CD8-positive, alpha-beta T cell (primary cell): ENCODE measurements at places on chromosomes 2 and 18.

DNA sequence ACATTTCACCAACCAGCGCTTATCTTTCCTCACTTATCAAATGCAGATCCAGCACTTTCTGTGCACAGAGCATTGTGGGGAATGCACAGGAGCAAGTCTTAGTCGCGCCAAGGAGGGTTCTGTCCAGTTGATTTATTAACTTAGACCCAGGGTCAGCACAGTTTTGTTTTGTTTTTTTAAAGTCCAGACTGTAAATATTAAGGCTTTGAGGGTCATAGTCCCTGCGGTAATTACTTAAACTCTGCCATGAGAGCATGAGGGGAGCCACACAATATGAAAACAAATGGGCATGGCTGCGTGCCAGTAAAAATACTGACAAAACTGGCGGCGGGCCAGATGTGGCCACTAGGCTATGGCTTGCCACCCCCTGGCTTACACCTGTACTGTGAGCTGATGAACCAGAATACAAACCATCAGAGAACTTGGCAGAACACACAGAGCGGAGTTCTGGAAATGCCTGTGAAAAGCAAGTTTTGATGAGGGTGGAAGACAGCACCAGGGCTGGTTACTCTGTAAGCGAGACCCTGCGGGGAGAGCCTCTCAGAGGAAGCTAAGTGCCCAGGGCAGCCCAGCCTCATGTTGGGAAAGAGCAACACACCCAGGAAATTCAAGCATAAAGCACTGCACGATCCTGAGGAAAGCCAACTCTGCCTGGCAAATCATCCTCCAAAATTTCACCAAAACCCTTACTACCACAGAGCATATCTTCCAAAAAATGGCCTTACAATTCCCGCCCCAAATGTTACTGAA, 43.6 kb downstream of the L3MBTL4 start:
- DNase-seq: no peak

GRCh38 chr2:67652679-67653078, 255.5 kb downstream of the ETAA1 start:
- DNase-seq: no peak

DNA sequence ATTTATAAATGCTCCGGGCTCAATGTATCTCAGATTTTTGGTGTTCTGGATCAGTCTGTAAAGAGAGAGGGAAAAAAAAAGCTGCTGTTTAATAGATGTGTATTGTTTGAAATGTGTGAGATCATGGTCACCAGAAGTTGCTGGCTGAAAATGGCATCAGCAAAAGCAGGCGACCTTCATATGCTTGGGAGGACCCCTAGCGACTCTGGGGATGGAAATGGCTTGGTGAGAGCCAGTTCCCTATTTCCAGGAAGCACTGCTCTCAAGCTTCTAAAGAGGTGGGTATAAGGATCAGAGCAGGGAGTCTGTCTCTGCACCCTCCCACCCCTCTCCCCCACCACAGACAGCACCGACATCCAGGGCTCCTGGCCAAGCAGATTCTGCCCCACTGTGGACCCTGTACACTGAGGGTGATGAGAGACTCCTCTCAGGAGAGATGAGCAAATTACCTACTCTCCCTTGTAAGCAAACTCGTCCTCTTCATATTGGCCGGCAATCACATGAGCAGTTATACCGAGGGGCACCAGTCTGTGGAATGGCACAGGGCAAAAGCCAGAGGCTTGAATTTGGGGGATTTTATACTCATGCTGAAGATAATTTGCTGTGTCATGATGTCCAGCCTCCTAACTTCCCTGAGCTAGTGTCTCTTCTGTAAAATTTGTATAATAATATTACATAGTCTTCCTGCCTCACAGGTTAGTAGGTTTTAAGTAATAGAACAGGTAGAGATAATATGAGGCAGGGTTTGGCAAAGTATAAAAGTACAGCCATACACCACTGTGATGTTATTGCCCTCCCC, 29.6 kb downstream of the LHCGR start:
- DNase-seq: no peak

- DNase-seq: no peak
Measured at GRCh38 chr2:117856415-117857210, 42.1 kb downstream of the DDX18 start.

DNA sequence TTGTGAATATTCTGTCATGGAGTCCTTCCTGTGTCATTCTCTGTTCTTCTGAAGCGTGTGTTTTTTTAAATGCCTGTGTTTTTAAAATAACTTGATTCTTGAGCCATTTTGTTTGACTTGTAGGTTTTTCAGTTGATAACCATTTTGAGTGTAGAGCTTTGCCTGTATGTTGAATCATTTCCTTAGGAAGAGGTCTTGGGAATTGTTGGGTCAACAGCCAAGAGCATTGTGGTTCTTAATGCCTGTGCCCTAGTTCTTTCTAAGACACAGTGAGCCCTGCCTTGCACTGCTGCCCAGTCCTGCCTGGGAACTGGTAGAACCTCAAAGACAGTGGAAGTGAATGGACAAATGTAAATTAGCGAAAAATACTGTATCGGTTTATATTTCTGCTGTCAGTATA, 25.9 kb downstream of the RAB12 start:
- DNase-seq: no peak

- no peak for DNase-seq
Measured at GRCh38 chr2:178296394-178297090, 102.2 kb downstream of the OSBPL6 start.

GRCh38 chr2:47076586-47077441, 78.3 kb downstream of the STPG4 start:
- no peak for DNase-seq

DNA sequence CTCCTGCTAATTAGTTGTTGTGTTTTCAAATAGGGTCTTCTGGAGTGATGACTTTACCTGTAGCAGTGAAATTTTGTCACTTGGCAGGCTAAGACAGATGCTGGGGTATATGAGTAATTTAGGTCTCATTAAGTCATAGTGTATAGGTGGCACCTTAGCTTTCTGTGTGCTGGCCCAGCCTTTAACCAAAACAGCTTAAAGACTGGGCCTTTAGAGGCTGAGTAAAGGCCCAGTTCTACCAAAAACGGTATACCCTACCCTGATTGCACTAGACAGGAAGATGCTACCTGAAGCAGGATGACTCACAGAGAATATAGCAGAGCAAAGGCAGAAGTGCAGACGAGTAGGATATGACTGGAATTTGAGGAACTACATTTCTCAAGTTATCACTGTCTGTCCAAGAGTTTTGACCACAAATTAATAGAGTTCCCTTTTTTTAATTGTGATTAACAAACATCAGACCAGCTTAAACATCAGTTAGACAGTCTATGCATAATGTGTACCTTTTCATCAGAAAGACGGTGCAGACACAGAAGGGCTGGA, 337.9 kb upstream of the SALL3 start:
- no peak for DNase-seq

- DNase-seq: no peak
Measured at GRCh38 chr18:68098655-68099054, 582.1 kb upstream of the DSEL start.

DNA sequence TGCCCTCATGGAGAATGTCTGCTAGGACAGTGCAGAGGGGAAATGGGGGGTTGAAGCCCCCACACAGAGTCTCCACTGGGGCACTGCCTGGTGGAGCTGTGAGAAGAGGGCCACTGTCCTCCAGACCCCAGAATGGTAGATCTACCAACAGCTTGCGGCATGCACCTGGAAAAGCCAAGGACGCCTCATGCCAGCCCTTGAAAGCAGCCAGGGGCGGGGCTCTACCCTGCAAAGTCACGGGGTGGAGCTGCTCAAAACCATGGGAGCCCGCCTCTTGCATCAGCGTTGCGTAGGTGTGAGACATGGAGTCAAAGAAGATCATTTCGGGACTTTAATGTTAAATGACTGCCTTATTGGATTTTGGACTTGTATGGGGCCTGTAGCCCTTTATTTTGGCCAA, 157.6 kb downstream of the DSEL start:
- DNase-seq: no peak

DNA sequence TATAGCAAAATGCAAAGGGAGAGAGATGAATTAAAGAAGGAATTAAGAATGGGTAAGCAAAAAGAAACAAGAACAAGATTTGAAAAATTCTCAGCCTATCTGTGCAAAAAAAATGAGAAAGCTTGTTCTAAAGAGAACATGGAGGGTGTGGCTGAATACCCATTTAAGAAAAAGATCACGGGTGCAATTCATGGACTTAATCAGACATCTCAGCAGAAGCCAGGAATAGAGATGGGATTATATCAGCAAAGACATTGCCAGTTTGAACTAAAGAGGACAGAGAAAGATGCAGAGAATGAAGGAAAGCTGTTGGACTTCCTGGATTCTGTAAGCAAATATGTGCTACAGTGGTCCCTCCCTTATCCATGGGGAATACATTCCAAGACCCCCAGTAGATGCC, 115.6 kb downstream of the RTTN start:
- no peak for DNase-seq

DNA sequence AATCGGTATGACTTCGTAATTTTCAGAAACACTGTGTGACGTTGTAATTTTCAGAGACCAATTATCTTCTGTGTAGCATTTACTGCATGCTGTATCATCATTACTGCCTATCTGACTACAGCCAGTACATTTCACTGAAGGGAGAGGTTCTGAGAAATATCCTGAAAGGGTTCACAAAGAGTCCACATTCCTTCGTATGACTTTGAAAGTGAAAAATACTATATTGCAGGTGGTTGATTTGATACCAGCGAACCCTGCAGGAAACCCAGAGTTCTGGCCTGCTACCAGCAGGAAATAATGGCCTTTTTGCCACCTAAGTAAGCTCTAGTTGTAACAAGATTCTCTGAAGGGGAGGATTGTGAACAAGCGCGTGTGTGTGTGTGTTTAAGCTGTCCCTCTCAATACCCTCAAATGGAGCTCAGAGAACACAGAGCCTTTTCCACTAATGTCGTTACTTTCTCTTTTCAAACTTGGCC, 155.5 kb downstream of the ARHGAP28 start:
- DNase-seq: no peak

DNA sequence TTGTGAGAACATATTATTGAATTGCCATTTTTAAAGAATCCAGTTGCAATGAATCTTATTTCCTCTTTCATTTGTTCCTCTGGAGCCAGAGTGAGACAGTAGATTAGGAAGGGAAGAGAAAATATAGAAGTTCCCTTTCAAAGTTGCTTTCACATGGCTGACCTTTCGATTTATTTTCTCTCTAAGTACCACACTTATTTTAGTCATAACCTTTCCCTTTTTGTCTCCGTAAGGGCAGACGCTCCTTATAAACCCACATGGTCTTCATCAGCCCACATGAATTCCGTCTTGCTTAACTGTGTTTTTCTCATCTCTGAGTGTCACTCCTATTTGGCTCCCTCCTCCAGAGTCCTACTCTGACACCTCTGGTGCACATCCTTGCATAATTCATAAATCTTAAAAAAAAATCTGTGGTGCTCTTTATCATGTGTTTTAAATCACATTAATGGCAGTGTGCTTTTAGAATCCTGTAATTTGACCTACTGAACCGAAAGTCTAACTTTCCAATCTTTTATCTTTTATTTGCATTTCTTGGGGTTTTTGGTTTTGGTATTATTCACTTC, 38.5 kb upstream of the ZNF396 start:
- no peak for DNase-seq

GRCh38 chr2:8487461-8487932, 194.4 kb upstream of the ID2 start:
- no peak for DNase-seq

GRCh38 chr2:53584986-53585385, 182.6 kb upstream of the CHAC2 start:
- DNase-seq: no peak

DNA sequence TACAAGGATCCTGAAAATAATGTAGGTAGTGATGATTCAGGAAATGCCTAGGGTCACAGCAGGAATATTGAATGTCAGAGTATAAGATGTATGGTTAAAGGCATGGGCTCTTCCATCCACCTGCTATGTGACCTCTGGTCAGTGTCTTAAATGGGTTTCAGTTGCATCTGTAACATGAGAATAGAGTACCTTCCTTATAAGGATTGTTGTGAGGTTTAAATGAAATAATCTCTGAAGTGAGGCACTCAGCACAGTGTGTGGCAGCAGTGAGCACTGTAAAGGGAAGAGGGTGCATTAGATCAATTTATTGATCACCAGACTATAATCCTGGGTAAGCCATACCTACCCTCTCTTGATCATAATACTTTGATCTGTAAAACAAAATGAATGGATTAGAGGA, 319.1 kb downstream of the SLC4A3 start:
- DNase-seq: no peak

DNA sequence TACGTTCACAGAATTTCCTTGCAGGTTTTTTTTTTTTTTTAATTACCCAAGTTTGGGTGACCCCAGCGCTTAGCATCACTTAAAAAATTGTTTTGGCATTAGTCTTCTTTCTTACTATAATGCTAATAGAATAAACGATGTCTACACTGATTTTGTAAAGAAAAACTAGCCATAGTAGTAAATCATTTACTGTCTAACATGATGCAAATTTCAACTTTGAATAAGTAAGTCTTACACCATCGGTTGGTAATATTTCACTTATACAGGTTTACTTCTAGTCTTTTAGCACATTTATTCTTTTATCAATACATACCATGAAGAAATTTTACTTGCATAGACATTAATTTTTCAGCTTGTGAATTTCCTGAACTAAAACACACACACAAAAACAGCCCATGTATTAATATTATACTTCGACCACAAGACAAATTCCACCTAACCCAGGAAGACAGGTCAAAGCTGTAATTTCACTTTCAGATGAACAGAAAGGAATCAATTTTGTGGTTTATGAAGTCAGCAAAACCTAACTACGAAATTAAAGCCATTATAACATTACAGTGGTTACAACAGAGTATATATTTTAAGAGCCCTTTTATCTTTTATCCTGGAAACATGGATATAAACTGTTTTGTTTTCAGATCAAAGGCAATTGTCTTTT, 1.9 kb downstream of the YES1 start:
- DNase-seq: peak; percentile 62

DNA sequence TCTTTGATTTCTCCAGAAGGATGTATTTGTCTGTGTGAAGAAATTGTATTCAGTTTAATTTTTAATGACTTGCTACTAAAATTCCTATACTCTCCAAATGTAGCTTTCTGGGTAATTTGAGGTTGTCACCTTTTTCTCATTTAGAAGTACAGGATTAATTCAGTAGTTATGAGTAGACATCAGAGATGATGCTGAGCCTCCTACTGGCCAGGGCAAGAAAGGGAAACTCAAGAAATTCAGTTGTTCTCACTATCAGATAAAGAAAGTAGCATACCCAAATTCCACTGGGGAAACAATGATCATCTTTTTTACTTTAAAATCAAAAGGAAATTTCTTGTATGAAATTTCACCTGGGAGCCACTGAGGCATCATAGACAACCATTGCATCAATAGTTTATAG, 199.4 kb downstream of the SATB2 start:
- no peak for DNase-seq

DNA sequence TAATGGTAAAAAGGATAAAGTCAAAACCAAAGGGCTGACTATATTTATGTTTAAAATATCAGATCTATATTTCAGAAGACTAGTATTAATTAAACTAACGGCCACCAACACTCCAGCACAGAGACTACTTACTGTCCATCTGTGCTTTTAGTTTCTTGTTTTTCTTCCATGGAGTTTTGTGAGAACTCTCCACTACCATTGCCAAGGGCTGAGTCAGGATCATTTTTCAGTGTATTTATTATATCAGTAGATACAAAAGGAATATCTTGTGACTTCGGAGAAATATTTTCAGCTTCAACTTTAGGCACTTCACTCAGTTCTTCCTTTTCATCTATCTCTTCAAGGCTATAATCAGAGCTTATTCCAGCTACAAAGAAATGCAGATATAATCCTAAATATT, 79.1 kb upstream of the GRB14 start:
- no peak for DNase-seq
